ENCODE measurements at places on chromosomes 7 and 10. TPM values are rescaled to one million over a fixed set of nuclear protein-coding genes. Genes with fewer than 3 reads are reported as not detected.

DNA sequence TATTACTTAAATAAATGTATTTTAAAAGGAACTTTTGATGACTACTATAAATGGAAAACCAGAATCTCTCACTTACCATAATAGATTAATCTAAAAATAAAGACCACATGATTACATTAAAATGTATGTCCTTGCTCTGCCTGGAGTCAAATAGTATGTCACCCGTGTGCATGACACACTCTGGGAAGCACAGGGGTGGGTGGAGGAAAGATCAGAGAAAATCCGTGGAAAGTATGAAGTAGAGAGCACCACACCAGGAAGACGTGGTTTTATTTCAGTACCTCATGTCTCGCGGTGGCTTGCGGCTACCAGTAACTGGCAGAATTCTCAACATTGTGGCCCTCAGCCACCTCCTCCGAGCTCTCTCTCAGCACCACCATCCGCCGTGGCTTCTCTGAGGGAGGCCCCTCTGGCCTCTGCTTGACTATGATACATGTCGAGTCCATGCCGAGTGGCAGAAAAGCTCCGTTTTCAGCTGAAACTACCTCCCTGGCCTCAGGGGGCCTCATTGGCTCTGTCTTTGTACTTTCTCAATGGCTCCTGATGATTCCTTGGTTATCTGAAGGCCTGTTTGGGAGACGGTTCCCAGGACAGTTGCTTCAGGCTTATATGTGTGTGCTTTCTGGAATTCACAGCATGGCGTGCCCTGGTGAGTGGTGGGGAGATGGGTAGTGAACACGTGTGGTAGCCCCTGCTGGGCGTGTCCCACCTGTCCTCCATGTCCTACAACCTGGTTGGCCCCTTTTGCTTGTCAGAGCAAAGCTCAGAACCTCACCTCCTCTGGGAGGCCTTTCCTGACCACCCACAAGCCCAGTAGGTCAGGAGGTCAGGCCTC, 49.8 kb downstream of the LHPP start:
- DNase-seq: no peak
- H3K27ac ChIP-seq: no peak overlapping the region
- no peaks in the 10 kb centered on the region for H3K36me3 ChIP-seq

- no peaks in the 10 kb centered on the region for H3K27me3 ChIP-seq
- H3K4me3 ChIP-seq: no peak overlapping the region
- DNase-seq: no peak
- no peaks in the 10 kb centered on the region for H3K36me3 ChIP-seq
These were observed 18.3 kb upstream of the PPIF start for GRCh38 chr10:79328737-79329504.

GRCh38 chr10:35752469-35753461, 110.7 kb upstream of the FZD8 start:
- H3K27me3 ChIP-seq: no peaks in the 10 kb centered on the region
- peaks cover 16% of the 10 kb centered on the region for H3K4me1 ChIP-seq
- H3K4me3 ChIP-seq: no peak overlapping the region
- H3K36me3 ChIP-seq: no peaks in the 10 kb centered on the region
- DNase-seq: no peak
- H3K27ac ChIP-seq: no peak overlapping the region

GRCh38 chr10:61708846-61709245, 46.1 kb downstream of the CABCOCO1 start:
- H3K36me3 ChIP-seq: peaks cover 3% of the 10 kb centered on the region
- no peak for DNase-seq
- H3K4me3 ChIP-seq: no peak overlapping the region
- H3K27me3 ChIP-seq: no peaks in the 10 kb centered on the region
- H3K27ac ChIP-seq: no peak overlapping the region

DNA sequence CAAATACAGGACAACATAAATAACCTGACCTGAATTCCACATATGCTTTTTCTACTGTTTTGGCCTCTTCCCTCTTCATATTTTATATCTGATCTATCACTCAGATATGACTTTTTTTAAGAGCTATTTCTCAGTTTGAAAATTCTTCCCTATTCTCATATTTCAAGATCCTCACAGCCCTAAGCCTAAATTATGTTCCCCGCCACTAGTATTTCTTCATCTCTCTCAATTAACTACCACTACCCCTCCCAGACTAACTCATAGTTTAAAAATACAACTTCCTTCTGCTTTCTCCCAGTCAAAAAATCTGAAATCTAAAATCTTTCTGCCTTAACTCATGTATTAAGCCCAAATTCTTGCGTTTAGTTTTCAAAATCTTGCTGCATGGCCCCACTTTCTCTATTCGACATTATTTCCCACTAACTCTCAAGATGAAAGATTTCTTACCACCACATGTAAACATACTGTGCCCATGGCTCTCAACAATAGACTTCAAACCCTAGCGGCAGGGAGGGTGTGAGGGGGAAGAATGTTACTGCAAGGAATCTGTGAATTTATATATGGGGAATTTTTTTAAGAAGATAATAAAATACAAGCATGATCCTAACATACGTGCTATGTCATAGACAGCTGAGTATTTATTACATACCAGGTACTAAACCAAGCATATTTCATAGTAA, 64.6 kb downstream of the TFEC start:
- H3K27me3 ChIP-seq: no peaks in the 10 kb centered on the region
- DNase-seq: no peak
- H3K4me3 ChIP-seq: no peak overlapping the region
- H3K27ac ChIP-seq: no peak overlapping the region
- H3K36me3 ChIP-seq: no peaks in the 10 kb centered on the region

DNA sequence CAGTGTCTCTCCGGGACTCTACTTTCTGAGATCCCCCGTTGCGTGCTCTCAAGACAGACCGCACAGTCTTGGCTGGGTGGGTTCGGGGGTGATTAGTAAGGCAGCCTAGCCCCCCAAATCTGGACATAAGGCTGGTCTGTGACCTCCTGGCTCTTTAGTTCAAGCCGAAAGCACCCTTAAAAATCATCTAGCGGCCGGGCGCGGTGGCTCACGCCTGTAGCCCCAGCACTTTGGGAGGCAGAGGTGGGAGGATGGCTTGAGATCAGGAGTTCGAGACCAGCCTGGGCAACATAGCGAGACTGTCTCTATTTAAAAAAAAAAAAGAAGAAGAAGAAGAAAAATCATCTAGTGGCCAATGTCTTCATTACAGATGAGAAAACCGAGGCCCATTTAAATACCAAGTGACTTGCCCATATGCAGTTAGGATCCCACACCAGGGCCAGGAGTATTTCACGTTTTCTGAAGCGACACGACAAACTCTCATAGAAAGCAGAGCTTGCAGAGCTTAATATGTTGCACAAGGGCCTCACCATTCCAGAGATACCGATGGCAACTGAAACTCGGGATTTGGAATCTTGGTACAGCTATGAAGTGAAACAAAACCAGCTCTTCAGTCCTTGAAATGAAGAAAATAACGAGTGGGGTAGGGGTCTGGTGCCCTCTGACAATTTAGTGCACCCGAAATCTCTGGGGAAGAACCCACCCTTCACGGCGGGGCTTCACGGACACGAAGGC, 703 bp upstream of the HILPDA start:
- DNase-seq: no peak
- H3K36me3 ChIP-seq: peaks cover 9% of the 10 kb centered on the region
- H3K4me1 ChIP-seq: peaks cover 54% of the 10 kb centered on the region
- H3K4me3 ChIP-seq: peak overlapping the region; percentile 94
- H3K27ac ChIP-seq: peak overlapping the region; percentile 95

- H3K4me1 ChIP-seq: no peaks in the 10 kb centered on the region
- H3K27me3 ChIP-seq: no peaks in the 10 kb centered on the region
- no peak overlapping the region for H3K27ac ChIP-seq
These were observed 100.7 kb upstream of the CTTNBP2 start for GRCh38 chr7:117973975-117974374.

DNA sequence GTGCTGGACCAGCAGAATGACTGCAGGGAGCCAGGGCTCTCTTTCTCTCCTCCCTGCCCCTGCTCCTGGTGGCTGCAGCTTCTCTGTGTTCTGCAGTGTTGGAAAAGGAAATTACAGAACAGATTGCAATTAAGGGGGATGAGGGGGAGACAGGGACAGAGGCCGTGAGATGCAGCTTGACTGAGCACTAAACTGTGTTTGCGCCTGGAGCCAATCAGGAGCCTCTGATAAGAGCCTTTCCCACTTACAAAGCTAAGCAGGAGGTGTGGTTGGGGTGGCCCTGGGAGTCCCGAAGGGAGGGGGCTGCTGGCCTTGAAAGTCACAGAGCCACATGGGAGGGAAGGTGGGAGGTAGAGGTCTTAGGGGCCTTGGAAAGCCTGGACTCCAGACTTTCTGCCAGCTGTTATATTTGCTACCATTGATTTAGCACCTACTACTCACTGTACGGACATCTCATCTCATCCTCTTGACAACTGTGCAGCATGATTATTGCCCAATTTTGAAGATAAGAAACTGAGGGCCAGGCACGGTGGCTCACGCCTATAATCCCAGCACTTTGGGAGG, 26.7 kb downstream of the TRIM8 start:
- peaks cover 68% of the 10 kb centered on the region for H3K4me1 ChIP-seq
- no peaks in the 10 kb centered on the region for H3K36me3 ChIP-seq
- H3K27me3 ChIP-seq: no peaks in the 10 kb centered on the region

UTF1 gene
- not detected for total RNA-seq
